Activated CD8-positive, alpha-beta memory T cell treated with anti-CD3 and anti-CD28 coated beads for 1 hour (primary cell): ENCODE measurements at places on chromosomes 2 and 18.

DNA sequence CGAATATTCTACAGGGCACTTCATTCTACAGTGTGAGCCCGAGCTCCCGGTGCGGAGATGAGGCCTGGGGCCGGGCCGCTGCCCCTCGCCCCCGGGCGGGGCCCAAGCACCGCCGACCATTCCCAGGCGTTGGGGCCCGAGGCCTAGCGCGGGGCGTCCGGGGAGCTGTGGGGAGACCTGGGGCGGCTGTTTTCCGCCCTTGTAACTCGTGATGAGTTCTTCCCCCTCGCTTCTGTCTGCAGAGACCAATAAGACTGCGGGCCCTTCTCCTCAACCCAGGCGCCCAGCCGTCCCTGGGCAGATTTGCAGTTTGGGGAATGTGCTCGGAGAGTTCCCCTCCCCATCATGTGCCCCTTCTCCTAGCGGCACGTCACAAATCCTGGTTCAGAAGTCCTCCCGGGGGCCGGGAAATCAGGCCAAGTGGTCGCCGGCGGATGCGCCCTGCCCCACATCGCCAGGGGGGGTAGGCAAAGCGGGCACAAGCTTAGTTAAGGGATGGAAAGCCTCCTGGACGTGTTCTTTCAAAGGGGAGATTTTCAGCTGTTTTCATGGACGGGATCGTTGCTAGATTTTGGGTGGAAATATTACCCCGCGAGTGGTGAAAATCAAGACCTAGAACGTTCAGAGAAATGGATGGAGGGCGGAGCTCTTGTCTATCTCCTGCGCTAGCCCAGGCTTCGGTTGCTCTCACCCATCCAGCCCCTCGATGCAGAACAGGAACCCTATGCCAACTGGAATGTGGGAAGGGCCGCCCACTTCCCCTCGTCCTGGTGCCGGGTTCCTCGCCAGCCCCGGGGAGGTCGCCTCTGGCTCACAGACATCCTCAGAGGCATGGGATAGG lies 18.8 kb upstream of the HAAO start:
- no peak for DNase-seq

DNA sequence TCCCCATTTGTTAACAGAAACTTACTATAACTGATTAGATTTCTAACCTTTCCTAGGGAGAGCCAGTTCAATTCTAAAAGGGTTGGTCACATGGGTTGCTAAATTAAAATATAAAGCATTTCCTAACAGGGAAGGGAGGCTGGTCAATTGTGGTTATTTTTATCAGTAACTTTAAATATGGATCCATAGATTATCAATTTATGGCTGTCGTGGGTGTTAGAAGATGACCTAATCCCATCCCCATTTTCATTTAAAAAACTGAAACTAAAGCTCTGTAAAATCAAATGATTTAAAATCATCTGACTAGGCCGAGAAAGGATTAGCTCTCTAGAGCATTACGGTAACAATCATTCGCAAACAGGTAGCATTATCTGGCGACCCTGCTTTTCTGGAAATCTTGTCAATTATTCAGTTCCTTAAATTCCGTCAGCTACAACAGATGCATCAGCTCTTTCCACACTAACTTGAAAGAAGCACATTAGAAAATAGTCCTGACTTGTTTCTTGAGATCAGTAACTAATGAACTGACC lies 953 bp upstream of the HNRNPA3 start:
- DNase-seq = no peak

- DNase-seq = no peak
Measured at GRCh38 chr2:155714983-155715382, 617.5 kb downstream of the NR4A2 start.

DNA sequence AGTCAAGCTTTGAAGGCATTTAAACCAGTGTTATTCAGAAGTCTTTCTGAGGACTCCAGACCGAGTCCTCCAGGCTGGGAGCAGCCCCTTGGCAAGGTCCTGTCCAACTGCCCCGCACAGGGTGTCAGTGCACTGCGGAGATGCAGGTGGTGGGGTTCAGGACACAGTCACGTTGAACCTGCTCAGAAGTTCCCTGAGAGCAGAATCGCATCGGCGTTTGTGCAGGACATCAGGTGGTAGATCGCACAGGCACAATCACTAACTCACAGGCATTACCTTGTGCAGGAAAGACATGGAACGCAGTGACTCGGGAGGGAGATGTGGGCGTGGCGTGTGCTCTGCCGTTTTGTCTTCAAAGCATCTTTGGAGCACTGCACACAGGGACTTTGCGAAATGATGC lies 10.4 kb downstream of the COPS9 start:
- DNase-seq = no peak

GRCh38 chr2:129936334-129936934 lies 43.0 kb upstream of the RAB6C start:
- DNase-seq = peak; percentile 19

DNA sequence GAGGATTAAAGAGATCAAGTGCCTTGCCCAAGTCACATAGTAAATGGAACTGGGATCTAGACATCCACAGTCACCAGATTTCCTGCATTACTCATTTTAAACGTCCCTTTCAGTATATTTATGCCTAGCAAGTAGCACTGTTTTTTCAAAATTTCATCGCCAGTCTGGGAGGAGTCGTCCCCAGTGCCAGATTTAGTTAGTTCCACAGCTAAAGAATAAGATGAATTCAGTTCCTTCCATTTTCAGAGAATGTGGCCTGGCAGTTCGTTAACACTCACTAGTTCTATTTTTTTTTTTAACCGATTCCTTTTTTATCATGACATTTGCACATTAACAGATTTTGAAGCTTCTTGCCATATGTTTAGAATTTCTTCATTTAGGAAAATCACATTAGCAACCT lies 11.2 kb downstream of the GRP start:
- DNase-seq = no peak

DNA sequence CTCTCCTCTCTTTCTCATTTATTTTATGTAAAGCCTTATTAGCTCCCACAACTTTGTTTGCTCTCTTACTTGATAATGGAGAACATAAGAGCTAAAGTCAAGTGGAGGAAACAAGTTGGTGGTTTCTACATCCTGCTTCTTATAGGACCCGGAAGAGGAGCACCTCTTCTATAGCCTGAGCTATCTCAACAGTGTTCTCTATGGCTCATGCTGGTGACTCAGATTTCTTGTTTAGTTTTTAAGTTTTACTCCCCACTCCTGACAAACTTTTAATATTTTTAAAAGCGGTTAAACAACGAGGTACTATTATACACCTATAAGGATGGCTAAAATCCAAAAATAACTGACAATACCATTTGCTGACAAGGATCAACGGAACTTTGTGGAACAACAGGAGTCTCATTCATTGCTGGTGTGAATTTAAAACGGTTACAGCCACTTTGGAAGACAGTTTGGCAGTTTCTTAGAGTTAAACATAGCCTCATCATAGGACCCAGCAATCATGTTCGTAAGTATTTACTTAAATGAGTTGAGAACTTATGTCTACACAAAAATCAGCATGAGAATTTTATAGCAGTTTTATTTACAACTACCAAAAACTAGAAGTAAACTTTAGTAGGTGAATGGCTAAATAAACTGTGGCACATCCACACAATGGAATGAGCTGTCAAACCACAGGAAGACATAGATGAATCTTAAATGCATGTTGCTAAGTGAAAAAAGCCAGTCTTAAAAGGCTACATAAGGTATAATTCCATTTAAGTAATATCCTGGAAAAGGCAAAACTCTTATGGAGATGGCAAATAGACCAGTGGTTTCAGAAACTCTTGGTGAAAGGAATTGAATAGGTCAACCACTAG lies 12.7 kb upstream of the CDC42EP3 start:
- DNase-seq = no peak

DNA sequence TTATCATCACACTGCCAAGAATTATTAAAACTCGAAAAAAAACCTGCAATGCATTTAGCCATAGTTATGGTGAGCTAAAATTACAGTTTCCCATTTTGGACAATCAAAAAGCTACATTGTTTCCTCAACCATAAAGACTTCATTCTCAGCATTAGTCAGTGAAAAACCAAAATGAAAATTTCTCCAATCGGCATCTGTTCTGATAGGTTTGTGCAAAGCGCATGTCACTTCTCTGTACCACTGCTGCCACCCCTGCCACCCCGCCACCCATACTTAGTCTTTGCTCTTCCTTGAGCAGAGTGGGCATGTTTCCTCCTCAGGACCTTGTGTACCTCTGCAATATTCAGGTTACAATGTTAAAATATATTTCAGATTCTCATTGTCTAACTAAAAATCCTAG lies 7.1 kb upstream of the ZBTB14 start:
- DNase-seq = no peak
